Stimulated activated CD8-positive, alpha-beta memory T cell treated with anti-CD3 and anti-CD28 coated beads, Interleukin-15, amount 100 ng/mL, for 24 hours (primary cell): ENCODE measurements at places on chromosomes 1 and 21.

DNA sequence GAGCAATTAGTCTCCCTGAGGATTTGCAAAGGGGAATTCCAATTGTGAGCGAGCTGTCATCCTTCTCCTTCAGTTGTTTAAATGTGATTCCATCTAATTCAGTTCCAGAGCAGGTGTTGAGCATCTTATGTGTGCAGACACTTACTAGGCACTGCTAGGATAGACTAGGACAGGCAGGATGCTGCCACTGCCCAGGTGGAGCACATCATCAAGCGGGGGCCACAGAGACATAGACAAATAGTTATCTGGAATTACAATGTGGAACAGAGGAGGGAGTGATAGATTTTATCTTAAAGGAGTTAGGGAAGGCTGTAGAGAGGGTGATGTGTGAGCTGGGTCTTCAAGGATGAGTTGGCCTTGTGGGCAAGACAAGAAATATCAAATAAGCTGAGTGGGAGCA is 55.9 kb downstream of the CDC7 start:
- DNase-seq = no peak

- no peak for DNase-seq
Observed at GRCh38 chr21:43948740-43949498, 63.2 kb upstream of the TRAPPC10 start.

GRCh38 chr21:36601362-36601761 is 97.6 kb upstream of the SIM2 start:
- DNase-seq = no peak

DNA sequence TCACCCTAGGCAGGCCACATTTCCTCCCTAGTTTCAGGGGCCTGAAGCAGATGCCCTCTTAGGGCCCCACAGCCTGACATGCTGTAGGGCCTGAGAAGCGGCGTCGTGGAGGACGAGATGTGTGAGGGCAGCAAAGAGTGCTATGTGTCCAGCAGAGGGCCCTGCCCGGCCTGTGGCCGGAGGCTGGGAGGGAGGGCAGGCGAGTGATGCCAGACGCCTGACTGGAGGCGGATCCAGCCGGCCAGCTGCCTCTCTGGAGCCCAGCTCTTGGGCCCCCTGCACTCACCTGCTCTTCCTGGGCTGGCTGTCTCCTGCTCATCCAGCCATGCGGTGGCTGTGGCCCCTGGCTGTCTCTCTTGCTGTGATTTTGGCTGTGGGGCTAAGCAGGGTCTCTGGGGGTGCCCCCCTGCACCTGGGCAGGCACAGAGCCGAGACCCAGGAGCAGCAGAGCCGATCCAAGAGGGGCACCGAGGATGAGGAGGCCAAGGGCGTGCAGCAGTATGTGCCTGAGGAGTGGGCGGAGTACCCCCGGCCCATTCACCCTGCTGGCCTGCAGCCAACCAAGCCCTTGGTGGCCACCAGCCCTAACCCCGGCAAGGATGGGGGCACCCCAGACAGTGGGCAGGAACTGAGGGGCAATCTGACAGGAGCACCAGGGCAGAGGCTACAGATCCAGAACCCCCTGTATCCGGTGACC is at the start of gene GPR37L1:
Gene GPR37L1 (plus strand): TSS at position 279 of the 697 bp plus-strand sequence. CDS start 47 bp downstream, at position 326.
- DNase-seq = no peak

DNA sequence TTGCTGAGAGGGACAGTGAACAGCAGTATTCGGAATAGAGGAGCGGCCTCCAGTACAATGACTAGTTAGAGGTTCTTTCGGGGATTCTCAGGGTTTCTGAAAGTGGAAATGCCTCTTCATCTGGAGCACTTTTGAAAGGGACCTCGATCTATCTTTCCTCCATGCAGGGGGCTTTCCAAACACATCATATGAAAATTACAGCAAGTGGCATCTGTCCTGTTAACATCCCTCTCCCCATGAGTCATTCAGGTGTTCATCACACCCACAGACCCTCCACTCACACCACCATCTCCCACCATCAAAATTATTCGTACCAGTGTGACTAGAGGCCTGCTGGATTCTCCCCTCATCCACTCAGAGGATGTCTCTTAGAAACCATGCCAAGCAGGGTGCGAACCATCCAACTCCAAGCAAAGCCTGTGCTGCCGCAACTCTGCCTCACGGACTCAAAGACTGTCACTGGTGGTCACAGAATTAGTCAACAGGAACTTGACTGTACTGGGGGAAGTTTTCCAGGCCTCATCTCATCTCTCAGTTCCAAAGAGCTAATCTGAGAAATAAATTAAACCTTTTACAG is 211.1 kb downstream of the MRPL39 start:
- DNase-seq = peak; percentile 24

DNA sequence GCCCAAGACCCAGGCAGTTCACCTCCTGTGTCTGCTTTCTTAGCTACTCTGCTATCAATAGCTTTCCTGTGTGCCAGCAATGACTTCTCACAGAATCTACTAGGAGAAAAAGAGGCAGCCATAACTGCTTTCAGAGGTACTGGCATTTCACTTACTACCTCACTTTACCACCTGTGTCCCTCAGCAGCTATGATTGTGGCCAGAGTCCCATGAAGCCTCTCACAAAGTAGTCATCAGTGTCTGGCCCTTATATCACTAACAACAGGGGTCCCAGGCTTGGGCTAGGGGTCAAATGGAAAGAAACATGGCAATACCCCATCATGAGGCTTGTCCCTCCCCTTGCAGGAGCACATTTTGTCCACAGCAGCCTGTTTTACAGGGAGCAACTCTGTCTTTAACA is 62.7 kb upstream of the EPS8L3 start:
- DNase-seq = no peak

GRCh38 chr1:11749203-11749689 is 12.7 kb upstream of the C1orf167 start:
- DNase-seq = no peak

GRCh38 chr1:200971955-200972711 is 51.4 kb downstream of the KIF21B start:
- DNase-seq = peak; percentile 27

GRCh38 chr1:78351551-78352216 is 139.1 kb upstream of the PTGFR start:
- no peak for DNase-seq

- DNase-seq = no peak
Observed at GRCh38 chr1:52296345-52296744, 69.7 kb downstream of the CC2D1B start.

GRCh38 chr1:67489643-67490042 is 59.4 kb upstream of the SERBP1 start:
- no peak for DNase-seq

- no peak for DNase-seq
Observed at GRCh38 chr1:200512191-200512590, 102.4 kb upstream of the ZNF281 start.

GRCh38 chr1:11650331-11650991 is 3.8 kb downstream of the FBXO2 start:
- peak; percentile 43 for DNase-seq

DNA sequence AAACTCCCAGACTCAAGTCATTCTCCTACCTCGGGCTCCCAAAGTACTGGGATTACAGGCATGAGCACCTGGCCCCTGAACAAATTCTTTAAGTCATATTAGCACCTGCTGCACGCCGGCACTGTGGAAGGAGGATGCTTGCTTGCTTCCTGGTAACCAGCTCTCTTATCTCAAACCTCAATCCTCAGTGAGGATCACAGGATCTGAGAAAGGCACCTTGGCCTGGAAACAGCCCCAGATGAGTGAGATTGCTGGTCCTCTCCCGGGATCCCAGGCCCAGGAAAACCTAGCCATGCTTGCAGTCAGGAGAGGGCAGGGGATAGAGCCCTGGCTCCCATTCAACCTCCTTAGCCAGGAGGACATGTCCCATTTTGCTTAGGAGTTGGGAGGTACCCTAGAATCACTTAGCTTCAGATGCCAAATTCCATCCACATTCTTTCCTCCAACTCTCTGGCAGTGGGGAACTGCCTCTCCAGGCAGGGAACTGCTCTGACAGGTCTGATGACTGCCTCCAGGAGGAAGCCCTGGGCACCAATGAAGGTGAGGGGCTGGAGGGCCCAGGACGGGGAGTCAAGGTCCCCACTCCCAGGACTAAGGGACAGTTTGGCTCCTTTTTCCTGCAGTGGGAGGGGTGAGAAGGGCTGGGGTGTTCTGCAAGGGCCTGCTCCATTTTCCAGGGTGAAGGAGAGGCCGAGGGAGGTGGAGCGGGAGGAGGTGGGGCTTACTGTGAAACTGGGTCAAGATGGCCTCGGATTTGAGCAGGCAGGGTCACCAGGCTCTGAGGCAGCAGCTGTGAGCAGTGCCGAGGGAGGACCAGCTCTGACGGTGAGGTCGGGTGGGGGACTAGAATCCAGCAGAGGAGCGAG is 9.5 kb downstream of the GPR37L1 start:
- no peak for DNase-seq

GRCh38 chr1:17339521-17339920 is 31.5 kb downstream of the PADI4 start:
- no peak for DNase-seq

DNA sequence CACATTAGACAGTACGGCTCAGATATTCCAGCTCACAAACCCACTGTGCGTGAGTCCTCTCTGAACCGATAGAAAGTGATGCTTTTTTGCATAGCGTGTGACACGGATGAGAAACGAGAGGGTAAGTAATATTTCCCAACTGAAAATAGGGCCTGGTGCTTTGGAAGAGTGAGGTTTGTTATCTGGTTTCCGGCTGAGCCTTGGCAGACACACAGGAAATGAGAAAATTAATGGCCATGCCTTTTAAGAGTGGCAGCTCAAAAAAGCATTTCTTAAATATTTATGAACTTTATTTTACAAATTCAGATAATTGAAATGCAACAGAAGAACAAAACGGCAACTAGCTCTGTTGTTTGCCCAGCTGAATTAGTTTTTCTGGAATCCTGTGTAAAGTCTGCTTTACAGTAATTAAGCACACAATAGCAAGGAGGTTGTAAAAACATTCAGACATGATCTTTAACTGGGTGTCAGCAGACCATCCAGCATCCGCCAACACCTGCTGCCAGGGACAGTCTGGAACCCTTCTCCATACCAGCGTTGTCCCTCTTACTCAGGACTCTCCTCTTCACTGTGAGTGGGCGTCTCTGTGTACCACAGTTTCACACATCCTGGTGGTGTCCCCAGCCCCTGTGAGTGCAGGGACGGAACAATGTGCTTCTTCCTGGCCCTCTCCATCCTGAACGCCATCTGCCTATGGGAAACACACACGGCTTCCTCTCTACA is 155.4 kb downstream of the PGBD5 start:
- DNase-seq = no peak

- no peak for DNase-seq
Observed at GRCh38 chr1:36239941-36240637, 15.8 kb downstream of the THRAP3 start.

DNA sequence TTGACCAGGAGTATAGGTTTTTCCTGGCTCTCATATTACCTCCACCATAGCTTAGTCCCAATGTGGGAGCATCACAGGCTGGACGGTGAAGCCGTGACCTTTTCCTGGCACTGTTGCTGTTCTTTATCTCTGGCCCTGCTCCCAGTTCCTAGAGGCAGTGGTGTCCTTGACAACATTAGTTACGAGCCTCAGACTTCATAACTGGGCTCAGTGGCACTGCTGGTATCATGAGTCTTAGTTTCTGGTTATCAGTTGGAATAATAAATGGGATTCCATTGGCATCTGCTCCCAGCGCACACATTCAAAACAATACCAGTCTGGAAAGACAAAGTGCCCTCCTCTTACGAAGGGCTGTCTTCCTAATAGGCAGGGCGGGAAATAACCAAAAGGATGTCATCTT is 8.0 kb downstream of the RNPEP start:
- DNase-seq = no peak

GRCh38 chr21:32448803-32449594 is 36.5 kb downstream of the EVA1C start:
- DNase-seq = no peak

DNA sequence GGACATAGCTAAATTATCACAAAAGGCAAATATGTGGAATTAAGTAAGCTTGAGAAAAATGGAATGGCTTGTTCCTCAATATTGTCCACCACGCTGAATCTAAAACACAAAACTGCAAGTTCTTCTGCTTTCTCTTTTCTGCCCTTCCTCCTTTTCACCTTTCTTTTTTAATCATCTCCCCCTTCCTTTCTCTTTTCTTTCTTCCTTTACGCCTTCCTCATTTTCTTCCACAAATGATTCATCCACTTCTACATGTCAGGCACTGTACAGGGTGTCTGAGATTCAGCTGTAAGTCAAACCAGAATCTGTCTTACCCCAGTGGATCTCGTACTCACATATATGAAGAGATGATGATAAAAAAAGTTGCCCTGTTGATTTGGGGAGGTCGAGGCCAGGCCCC is 1182.5 kb downstream of the MRPL39 start:
- DNase-seq = no peak

GRCh38 chr1:58457023-58457635 is 89.4 kb downstream of the OMA1 start:
- no peak for DNase-seq

GRCh38 chr1:15678578-15678977 is 5.5 kb upstream of the PLEKHM2 start:
- DNase-seq = no peak

- no peak for DNase-seq
Observed at GRCh38 chr1:40567825-40568224, 36.4 kb downstream of the ZNF684 start.

DNA sequence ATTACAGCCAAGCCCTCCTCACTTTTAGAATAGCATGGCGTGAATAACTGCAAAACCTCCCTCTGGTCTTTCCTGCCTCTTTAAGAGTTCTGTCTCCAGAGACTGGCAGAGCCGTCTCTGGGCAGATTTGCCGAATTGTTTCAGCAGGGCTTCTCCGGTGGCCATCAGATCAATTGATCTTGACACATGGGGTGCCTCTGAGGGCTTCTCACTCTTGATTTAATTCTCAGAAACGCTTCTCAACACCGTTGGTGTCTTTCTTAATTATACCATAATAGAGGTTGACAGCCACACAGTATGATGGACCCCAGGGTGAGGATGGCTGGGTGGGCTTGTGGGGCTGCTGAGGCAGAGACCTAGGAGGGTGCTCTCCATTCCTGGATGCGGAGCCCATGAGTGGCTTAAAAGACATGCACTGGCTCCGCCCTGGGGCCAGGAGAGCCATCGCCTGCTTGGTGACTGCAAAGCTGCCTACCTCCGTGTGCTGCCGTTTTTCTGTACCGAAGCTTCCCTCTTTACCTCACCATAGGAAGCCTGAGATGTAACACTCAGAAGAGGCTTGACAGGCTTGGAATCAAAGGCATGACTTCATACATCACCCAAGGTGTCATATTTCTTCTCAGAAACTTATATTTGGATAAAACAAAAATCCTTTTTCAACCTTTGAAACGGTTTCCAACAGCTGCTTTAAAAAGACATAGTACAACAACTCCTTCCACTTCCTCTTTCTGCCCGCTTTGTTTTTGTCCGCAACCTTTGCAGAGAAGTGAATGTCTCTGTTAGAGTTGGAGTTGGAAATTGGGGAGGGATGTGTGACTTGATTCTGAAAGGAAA is 82.9 kb downstream of the GALNT2 start:
- no peak for DNase-seq

GRCh38 chr1:155170101-155170785 is 2.9 kb downstream of the KRTCAP2 start:
- DNase-seq = no peak

DNA sequence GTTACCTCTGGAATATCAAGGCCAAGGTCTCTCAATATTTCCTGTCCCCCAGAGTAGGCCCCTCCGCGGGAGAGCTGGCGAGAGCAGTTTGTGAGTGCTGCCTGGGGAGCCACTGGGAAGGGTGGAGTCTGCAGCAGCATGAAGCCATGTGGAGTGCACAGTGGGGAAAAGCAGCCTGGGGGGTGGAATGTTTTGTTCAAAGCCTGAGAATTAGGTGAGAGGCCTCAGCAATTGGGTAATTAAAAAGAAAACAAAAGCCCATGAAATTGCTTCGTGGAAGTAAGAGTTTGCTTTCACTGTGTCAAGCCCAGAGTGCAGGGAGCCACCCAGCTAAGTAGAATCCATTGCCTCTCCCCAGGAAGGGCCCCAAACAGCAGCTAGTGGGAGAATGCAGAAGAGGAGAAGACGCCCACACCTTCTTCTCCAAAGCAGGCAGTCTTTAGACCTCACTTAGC is 30.2 kb upstream of the DISC1 start:
- DNase-seq = no peak
